ENCODE measurements at places on chromosomes 2 and 18.

DNA sequence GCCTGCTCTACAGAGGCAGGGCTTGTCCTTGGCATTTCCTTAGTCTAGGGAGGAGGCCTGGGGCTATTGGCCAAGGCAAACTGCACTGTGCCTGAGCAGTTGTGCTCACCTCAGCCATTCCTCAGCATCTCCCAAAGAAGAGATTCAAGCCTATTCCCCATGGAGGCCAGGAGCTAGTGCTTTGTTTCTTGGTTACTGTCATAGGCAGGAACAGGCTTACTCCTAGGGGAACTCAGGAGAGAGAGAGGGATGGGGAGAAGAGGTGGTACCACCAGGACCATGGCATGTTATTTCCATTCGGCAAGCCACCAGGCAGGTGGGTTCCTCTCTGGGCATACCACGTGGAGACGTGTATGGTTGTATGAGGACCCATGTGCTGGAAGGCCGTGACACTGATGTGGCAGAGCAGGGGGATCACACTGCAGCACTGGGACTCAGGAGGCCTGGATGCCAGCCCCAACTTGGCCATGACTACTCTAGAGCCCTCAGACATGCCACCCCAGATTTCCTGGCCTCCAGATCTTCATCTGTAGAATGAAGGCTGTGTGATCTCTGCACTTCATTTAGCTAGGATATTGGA is 233.7 kb downstream of the LOXHD1 start:
- no peak for ATAC-seq

DNA sequence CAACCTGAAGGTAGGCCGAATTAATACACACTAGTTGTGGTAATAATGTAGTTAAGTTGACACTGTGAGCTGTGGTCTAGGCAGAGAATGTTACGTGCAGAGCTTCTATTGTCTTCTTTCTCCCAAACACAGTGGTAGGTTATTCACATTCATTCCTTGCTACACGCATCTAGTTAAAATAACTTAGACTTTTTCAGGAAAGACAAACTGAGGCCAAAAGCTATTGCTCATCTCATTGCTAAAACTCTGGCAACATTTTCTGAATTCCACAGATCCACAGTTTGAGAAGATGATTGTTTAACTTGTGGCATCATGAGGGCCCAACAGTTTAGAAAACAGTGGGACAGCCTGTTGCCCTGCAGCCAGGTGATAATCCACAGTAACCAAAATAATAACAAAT is 850.4 kb upstream of the FSHR start:
- no peak for ATAC-seq

DNA sequence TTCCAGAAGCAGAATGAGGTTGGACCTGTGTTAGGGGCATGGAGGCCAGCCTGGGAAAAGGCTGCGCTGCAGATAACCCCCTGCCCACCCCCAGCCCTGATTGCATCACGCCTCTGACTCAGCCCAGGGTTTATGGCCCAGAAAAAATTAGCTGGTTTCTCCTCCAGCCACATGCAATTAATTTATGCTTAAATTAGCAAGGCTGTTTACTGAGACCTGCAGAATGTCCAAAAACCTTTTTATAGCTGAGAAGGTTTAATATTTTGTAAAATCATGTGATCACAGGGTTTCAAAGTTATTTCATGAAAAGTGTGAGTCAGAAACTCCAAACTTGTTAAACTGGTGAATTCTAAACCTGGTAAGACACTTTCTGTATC is 123.1 kb upstream of the HDAC4 start:
- ATAC-seq: peak; percentile 66

DNA sequence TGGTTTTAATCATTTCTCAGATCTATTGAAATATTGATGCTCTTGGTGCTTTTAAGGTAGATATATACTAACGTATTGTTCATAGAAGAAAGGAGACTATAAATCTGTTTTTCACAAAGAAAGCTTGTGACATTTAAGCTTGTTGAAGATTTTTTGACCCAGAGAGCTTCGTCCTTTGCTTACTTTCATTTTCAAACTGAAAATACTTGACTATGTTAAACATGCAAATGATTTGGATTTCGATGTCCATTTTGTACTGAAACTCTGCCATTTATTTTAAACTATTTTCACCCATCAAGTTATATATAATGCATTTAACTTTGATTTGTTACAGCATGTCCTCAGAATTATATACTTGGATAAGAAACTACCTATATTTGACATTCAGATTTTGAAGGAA is 85.2 kb downstream of the SLC4A10 start:
- no peak for ATAC-seq

DNA sequence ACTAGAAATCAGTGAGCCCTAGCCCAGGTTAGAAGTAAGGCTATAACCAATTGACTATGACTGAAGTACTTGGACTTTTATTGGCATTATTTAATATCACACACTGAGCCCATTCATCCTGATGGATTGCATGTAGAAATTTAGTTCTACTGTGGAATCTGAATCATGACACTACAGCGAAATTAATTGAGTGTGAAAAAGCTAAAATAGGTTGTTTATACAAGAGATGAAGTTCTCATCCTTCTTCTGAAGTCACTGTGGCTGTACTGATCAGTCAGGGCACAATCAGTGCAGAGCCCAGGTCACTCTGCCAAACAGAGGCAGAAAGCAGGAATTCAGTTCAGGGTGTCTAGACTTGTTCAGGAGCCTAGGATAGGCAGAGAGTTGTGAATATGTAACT is 158.9 kb downstream of the BABAM2 start:
- ATAC-seq: peak; percentile 25

DNA sequence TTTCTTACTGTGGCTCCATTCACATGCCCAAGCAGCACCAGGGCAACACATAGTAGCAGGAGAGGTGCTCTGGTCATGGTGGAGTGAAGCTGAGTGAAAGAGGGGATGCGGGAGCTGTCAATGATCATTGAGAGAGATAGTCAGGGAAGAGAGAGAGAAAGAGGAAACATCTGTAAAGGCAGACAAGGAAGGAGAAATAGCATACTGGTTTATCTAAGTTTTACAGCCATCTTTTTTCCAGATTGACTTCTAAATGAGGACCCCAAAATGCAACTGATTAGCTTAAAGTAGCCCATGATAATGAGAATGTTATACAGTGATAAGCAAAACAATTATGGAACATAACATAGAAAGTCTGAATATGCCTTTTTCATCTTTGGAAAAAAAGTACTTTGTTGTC is at the start of gene C2orf66:
TSS of gene C2orf66 (minus strand) at position 96 of the 400 bp plus-strand sequence. CDS start at position 77, 19 bp downstream.
- ATAC-seq: no peak

DNA sequence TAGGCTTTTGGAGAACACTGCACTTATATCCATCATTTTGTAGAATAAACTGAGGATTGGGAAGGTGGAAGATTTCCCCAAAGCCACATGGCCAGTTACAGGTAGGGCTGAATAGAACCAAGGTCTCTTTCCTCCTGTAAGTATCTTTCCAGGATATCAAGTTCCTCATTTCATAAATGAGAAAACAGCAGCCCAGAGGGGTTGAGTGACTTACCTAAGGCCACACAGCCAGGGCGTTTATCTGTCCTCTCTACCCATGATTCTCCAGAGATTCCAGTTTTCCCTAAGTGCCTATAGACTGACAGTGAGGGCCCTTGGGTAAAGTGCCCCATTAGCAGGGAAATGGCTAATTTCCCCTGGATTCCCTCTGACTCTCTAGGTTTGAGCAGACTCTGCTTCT is 132.3 kb upstream of the SKOR2 start:
- no peak for ATAC-seq

- ATAC-seq: no peak
These were observed 126.6 kb downstream of the TNS1 start for GRCh38 chr2:217876253-217876570.

DNA sequence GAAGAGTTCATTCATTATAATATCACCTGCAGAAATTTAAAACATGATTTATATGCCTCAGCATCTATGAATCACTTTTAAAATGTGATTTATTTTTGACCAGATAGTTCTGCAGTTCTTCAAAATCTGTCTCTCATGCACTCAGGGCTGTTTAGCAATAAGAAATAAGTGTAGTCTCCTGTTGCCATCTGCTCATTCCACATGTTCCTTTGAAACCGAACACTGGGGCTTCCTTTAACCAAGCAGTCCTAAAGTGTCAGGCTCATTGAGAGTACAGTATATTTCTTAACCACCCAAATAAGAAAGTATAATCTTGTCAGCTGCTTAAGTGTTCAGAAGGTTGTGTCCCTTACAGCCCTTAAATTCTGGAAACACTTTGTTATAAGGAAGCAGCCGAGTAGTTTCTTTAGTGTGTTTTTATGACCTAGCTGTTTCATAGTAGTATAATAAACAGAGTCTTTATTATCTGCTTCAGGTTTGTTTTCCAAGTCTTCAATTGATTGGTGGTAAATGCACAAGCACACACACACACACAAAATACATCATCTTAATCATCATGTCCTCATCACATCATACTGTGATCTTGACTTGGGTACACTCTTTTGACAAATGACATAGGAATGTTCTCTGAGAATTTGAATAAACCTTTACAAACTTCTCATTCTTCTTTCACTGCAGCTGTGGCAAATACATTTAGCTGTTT is 10.4 kb downstream of the WDR7 start:
- no peak for ATAC-seq

- ATAC-seq: no peak
These were observed 233.4 kb upstream of the CNTNAP5 start for GRCh38 chr2:123791684-123792083.

DNA sequence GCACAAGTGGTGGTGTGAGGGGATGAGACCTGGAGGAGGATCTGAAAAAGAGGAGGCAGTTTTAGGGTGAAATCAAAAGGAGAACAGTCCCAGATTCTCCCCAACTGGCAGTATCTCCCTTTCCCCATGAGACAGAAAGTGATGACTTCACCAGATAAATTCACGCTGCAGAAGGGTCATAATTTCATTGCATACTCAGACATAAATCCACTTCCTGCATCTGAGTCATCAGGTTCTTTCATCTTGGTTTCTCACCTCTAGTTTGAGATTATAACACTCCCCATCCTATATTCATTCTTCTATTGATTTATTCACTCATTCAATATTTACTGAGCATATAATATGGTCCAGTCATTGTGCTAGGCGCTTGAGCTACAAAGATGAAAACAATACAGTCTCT is 64.7 kb downstream of the CCDC148 start:
- peak; percentile 69 for ATAC-seq

DNA sequence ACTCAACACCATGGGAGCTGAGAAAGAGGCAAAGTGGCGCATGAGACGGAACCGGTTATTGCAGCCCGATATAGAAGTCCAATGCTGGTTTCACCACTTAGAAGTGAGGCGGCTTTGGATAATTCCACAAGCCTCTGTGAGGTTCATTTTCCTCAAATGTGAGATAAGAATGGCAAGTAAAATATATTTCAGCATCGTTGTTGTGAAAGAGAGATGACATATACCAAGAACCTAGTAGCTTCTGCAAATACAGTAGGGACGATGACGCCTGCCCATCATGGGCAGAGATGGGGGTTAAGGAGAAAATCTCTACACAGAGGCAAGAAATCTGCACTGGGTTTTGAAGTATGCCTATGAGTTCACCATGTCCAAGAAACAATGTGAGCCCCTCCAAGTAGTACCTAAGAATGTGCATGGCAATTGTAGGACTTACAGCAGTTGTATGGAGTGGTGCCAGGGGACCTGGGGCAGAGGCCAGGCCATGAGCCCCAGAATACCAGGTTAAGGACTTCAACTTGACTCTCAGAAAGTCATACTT is 352.0 kb downstream of the RNF144A start:
- ATAC-seq: no peak

DNA sequence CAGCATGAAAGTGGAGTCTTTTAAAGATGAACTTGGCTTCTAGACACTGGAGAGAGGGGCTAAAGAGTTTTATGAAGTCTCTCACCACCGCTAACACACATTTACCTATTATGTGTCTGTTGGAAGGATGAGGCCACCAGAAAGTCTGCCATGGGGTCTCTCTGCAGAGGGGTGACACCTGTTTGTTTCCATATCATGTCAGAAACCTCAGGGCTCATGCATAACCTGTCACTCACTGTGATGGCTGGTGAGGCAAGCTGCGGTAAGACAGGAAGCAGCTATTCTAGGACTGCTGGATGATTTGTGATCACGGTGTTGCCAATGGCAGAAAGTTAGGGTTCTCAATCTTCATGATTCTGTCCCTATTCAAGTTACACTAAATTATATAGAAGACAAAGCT is 60.8 kb upstream of the DNMT3A start:
- ATAC-seq: no peak

- ATAC-seq: peak; percentile 86
These were observed 3.6 kb upstream of the DGKD start for GRCh38 chr2:233350708-233351107.

DNA sequence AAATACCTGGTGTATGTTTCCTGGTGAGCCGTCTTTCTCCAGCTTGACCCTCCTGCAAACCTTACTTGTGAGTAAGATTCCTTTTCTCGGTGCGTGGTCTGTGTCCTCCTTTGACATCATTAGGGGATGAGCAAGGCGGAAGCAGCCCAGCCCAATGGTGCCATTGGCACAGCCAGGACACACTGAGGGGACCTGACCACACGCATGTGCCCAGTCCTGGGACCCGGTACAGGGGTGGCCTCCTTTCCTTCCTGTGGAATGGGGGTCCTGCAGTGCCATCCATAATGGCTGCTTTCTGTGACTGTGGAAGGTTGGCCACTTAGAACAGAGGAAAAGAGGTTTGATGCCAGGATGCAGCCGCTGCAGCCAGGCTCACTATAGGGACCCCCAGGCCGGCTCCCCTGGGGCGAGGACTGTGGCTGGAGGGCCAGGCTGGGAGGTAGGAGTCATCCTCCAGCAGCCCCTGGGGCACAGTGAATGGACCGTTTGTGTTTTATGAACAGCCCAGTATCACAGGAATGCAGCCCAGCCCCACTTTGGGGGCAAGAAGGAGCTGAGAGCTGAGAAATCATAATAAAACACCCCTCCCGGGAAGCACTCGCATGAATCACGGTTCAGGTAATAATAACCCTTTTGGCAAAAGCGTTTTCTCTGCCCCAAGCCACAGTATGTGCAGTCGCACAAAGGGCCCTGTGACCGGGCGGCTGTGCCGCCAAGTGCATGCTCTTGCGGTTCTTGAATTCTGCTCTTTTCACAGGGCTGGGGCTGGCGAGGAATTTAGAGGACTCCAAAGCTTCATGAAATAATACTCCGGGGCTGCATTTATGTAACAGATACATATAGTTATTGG is 73.2 kb downstream of the ASB1 start:
- no peak for ATAC-seq

- ATAC-seq: no peak
These were observed 2.5 kb upstream of the TET3 start for GRCh38 chr2:73982140-73982617.

DNA sequence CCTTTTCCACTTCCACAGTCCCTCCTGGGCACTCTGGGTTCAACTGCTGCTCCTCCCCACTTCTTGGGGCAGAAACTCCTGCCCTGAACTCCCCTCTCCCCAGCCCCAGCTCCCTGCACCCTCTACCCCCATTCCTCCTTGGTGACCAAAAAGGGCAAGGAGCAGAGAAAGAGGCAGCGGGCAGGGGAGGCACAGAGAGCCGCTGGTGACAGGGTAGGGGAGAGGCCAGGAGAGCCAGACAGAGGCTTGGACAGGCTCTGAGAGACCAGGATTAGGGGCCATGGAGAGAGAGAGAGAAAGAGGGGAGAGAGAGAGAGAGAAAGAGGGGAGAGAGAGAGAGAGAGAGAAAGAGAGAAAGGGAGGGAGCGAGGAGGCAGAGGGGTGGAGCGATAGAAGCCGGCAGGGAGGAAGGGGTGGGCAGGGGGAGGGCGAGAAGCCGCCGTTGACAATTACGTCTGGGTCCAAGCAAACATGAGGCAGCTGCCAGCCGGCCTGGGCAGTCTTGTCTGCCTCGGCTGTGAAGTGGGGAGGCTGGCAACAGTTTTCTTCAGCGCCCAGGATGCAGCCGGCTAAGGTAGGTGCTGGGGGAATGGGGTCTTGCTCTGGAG is at the start of gene KCNIP3:
TSS of gene KCNIP3 (plus strand) at position 468 of the 608 bp plus-strand sequence. CDS start at position 560, 92 bp downstream.
- no peak for ATAC-seq

- no peak for ATAC-seq
These were observed at the start of gene CYTIP for GRCh38 chr2:157443795-157444640. CYTIP (minus strand) TSS chr2:157444089; CDS start chr2:157444020, 69 bp downstream.

GRCh38 chr2:202361108-202361507 is 15.0 kb upstream of the BMPR2 start:
- ATAC-seq: no peak
